ENCODE measurements at places on chromosomes 5 and 9. TPM values are rescaled to one million over a fixed set of nuclear protein-coding genes. Genes with fewer than 3 reads are reported as not detected.

SHOC1 gene
- not detected for total RNA-seq

DNA sequence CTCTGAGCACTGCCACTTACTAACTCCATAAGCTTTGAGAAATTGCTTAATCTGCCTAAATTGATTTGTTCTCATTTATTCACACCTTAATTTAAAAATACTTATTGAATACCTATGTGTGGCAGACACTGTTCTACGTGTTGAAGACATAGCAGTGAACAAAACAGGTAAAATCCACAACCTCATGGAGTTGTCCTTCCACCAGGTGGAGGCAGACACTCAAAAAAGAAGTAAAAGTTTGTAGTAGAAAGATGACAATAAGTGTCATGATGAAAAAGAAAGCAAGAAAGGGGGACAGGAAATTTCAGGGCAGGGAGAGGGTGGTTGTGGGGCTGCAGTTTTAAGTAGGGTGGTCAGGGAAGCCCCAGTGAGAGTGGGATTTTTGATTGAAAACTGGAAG is 94.9 kb downstream of the SREK1 start:
- peak; percentile 39 for DNase-seq

DNA sequence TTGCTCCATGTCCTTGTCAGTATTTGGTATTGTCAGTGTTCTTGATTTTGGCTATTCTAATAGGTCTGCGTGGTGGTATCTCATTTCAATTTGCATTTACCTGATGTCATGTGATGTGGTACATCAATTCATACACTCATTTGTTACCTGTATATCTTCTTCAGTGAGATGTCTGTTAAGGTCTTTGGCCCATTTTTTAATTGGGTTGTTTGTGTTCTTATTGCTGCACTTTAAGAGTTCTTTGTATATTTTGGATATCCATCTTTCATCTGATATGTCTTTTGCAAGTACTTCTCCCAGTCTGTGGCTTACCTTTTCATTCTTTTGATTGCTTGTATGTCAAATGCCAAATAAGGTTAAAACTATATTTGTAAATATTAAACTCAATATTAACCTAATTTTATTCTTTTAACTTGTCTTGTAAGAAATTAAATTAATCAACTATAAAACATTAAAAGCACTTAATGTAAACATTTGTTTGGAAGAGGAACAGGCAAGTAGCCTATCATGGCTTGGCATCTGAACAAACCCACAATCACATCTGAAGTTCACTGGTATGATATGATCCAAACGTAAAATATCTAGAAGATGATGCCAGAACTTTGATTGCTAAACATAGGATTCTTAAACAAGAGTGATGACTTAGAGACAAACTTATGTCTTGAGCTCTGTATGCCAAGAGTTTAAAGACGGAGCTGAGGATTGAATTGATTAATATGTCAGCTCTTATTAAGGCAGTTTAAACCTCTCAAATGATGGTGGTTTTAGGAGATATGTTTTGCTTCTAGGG is 587.3 kb downstream of the ANXA1 start:
- no peak for DNase-seq

- peak; percentile 80 for DNase-seq
Observed at GRCh38 chr9:124574534-124575375, 67.6 kb upstream of the NR5A1 start.

- DNase-seq, result no peak
Observed at GRCh38 chr9:74487395-74487794, 9.7 kb upstream of the RORB start.

GRCh38 chr5:179698935-179699615 is at the start of gene CANX:
Gene CANX, plus strand, starts transcription at chr5:179698967. Its CDS starts 6,715 bp downstream, at chr5:179705682.
- no peak for DNase-seq

DNA sequence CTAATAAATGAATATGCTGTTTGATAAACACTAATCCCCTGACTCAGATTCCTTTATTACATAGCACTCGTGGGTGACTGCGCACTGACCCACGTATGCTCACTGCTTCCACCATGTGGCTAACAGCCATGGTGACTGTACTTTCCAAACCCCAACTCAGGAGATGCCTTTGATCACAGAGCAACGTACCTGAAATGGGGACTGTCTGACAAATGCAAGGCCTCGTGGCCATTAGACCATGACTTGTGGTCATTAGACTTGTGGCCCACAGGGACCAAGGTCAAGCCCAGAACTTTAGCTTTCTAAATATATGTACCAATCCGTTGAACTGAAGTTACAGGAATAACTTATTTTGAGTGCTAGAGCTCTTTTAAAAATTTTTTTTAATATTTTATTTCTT is 46.6 kb downstream of the CYFIP2 start:
- DNase-seq, result peak; percentile 92

- DNase-seq, result no peak
Observed at GRCh38 chr5:123089914-123090660, 1.0 kb downstream of the PRDM6 start.

DNA sequence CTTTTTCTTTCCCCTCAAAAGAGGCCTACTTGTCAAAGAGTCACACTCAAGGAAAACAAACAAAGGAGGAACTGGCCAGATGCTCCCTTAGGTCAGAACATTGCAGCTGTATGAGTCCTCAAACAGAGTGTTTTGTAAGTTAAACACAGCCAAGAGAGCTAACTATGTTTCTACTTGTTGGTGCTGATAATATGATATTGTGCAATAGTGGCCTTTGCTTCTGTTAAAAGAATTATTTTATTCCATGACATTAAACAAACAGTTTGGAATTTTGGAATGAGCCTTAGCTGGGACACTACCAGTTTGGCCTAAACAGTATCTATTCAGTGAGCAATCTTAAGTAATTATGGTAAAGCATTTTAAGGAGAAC is 56.0 kb upstream of the TPD52L3 start:
- peak; percentile 32 for DNase-seq

DNA sequence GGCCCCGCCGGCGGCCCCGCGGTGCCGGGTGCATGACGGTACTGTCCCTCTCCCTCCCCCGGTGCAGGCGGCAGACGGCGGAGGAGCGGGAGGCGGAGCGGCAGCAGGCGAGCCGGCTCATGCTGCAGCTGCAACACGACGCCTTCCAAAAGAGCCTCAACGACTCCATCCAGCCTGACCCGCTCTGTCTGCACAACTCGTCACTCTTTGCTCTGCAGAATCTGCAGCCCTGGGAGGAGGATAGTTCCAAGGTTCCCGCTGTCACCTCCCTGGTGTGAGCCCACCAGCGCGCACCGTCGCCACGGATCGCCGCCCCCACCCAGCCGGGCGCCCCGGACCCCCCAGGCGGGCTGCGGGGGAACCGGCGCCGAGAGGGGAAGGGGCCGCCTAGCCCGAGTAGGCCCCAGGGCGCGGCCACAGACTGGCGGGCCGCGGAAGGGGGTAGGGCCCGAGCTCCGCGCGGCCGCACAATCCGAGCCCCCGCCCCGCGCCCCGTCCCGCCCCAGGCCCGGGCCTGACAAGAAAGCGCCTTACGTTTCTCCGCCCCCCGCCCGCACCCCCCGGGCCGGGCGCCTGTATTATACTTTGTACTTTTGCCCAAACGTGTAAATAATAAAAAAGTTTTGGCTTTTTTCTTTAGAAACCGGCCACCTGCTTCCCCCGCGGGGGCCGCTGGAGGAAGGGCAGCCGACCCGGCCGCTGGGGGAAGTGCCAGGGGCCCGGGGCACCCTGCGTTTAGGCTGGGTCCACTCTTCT is 2.5 kb downstream of the TLX3 start:
- DNase-seq, result peak; percentile 50

DNA sequence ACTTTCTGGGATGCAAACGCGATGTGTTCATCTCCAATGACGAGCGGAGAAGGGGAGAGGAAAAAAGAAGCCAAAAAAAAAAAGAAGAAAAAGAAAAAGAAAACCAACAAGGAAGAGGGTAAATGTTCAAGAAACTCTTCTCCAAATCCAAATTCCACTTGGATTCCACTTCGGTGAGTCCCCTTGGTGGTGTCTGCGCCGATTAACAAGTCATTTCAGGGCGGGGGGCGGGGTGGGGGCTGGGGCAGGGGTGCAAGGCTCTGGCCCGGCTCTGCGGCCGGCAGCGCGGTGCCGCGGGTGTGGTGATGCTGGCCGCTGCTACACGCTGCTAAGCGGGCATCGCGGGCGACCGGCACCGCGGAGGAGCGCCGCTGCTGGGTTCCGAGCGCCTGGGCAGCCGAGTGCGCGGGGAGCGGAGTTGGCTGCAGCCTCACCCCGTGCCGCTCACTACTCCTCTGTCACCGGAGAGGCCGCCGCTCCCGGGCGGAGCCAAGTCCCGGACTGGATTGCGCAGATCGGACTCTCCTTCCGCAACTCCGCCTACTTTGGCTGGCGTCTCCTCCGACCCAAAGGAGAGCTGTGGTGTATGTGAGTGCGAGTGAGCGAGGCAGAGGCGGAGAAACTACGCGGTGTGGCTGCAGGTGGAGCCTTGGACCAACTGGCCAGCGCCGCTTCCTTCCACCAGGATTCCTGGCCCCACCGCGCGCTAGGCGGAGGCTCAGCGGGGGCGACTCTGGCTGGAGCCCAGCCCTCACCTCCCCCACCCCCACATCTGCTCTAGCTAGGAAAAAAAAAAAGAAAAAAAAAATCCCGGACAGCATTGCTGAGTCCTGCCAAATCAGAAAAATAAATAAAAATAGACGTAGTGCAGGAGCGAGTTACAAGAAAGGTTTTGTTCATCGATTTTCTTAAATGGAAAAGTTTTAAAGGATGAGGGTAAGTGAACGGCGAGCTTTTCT is at the start of gene SEMA6A:
SEMA6A (minus strand) TSS at position 457 of the 959 bp plus-strand sequence. CDS start 69,879 bp downstream, outside the sequence.
- peak; percentile 77 for DNase-seq

All from PC-3 (cell line).